ENCODE measurements at places on chromosomes 5 and 9.

GRCh38 chr9:137222190-137223077 is at the start of gene RNF208:
RNF208 (minus strand) TSS chr9:137222240; CDS start chr9:137221212, 1,028 bp downstream.
- no peak for DNase-seq

DNA sequence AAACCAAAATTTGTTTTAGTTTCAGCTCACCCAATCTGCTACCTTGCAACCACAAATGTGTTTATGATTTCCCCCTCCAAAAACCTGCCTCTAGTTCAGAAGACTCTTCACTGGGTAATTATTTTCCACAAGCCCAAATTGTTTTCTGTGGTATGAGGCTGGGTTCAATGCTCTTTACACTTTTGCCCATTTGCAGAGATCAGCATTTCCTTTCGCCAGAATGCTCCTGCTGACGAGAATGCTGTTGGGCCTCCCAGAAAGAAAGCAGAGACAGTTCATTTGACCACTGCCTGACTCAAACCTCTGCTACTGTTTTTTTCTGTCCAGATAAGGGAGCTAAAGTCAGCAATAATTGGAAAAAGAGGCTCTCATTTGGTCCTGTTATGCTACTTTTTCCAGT is 427.3 kb downstream of the PDE4D start:
- no peak for DNase-seq

GRCh38 chr5:80874162-80874561 is 86.0 kb upstream of the RASGRF2 start:
- no peak for DNase-seq

- no peak for DNase-seq
Observed at GRCh38 chr9:125650271-125650737, 56.7 kb downstream of the MAPKAP1 start.

- DNase-seq, result no peak
Observed at GRCh38 chr5:132176521-132176945, 51.1 kb downstream of the P4HA2 start.

DNA sequence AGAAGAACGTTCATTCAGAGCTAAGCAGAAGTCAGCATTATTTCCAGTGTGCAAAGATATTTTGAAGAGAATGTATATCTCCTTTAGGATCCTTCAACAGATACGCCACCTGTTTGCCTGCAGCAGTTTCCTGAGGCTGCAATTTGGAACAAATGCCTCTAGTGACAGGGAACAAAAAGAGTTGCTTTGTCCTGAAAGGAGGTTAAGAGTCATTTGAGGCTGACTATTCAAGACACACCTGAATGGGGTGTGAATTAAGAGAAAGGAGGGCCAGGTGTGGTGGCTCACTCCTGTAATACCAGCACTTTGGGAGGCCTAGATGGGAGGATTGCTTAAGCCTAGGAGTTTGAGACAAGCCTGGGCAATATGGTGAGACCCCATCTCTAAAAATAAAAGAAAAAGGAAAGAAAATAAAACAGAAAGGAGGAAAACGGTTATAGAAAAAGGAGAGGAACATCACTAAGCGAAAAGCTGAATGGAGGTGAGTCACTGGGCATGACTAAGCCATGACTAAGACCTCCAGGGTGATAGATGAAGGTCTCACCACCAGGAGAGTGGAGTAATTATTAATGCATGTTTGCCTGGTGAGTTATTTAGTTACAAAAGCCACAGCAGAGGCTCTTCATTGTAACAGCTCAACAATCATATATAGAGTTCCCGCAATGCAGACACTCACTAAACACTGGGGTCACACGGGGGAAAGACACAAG is 255.2 kb upstream of the TNC start:
- DNase-seq, result no peak

DNA sequence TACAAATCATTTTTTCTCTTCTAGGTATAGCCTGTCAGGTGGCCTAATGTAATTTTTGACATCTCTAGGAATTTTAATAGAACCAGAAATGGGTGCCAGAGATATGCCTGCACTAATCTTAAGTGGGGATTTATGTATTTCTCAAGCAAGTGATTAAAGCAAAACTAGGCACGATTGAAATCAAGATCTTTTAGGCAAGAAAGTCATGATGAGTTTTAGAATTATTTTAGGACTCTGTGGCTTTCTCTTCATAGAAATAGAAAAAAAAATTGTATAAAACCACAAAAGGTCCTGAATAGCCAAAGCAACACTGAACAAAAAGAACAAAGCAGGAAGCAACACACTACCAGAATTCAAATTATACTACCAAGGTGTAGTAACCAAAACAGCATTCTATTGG is 952 bp upstream of the AMACR start:
- DNase-seq, result peak; percentile 9

DNA sequence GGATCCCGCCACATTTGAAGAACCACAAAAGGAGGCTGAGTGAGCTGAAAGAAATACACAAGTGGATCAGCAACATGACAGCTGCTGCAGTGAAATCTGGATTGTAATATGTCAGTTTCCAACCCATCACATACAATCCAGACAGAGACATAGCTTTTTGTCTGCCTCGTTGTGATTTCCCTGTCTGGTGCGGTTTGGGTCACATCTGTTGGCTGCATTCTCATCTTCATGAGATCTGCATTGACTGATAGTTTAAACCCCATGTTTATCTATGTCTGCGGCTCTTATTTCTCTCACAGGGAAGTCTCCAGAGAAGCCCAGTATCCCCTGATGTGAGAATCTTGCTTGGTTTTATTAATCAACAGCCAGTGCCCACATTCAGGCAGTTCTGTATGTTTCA is 403.1 kb upstream of the ZNF608 start:
- DNase-seq, result no peak

GRCh38 chr5:38013107-38013506 is 173.3 kb upstream of the GDNF start:
- DNase-seq, result no peak

GRCh38 chr9:15293804-15294316 is 13.2 kb downstream of the TTC39B start:
- DNase-seq, result no peak

DNA sequence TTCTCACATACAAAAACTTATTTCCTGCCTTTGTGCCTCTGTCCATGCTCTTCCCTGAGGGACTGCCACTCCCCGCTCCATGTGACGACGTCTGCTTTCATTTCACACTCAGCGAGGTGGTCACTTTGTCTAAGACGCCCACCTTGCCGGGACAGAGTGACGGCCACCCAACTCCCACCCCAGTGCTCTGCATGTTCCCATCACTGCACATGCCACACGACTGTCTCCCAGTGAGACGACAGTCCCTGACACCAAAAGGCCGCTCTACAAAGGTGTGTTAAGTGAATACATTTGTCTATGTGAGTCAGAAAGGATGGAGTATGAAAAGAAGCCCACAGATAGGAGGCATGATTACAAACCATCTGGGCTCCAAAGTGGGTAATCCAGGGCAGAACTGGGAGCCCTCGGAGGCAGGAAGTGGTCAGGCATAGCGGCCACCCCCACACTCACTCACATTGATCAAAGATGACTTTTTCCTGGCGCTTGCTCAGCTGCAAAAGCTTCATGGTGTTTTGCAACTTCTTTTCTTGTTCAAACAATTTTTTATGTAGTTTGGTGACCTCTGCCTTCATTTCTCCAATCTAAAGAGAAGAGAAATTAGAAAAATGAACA is 185.8 kb downstream of the CDK5RAP2 start:
- no peak for DNase-seq

DNA sequence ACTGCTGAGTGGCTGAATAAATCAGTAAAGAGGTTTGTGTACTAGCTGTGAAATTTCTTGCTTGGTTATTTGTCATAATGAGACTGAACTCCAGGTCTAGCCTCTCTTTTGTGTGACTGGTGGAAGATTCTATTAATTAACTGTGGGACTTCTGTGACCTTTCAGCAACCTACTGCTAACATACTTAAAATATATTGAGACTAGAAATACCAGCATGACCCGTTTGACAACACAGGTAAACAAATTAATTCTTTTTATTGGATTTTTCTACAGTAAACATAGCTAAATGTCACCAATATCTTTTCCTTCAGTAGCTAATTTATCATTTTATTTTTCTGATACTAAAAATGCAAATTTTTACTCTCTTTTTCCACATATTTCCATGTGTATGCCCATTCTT is 390.4 kb upstream of the KCNN2 start:
- DNase-seq, result no peak

DNA sequence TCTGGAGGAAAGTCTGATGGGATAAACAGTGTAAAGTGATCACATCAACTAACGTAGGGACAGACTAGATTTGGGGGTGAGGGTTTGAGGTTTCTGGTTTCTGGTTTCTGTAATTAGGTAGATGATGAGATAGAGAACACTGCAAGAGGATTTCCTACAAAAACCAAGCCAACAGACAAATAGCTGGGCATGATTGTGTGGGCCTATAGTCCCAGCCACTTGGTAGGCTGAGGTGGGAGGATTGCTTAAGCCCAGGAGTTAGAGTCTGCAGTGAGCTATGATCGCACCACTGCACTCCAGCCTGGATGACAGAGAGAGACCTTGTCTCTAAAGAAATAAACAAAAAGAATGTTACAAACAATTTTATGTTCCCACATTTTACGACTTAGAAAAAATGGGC is 34.4 kb upstream of the RNU6ATAC start:
- DNase-seq, result no peak

DNA sequence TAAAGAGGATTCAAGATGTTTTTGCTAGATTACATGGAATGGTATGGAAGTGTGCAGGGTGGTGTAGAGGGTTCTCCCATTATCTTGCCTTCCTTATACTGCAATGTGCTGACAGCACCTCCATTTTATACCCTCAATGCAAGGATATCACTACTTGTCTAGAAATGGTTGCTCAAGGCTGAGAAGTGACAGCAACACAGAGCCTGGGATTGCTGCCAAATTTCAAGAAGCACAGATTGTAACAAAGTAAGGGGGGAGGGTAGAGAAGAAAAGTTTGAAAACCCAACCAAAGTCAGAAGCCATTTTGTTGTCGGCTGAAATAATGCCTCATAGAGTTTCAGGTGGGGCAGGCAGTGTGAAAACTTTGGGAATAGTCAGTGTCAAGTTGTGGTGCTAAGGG is 29.8 kb downstream of the PCDHAC2 start:
- DNase-seq, result peak; percentile 1

DNA sequence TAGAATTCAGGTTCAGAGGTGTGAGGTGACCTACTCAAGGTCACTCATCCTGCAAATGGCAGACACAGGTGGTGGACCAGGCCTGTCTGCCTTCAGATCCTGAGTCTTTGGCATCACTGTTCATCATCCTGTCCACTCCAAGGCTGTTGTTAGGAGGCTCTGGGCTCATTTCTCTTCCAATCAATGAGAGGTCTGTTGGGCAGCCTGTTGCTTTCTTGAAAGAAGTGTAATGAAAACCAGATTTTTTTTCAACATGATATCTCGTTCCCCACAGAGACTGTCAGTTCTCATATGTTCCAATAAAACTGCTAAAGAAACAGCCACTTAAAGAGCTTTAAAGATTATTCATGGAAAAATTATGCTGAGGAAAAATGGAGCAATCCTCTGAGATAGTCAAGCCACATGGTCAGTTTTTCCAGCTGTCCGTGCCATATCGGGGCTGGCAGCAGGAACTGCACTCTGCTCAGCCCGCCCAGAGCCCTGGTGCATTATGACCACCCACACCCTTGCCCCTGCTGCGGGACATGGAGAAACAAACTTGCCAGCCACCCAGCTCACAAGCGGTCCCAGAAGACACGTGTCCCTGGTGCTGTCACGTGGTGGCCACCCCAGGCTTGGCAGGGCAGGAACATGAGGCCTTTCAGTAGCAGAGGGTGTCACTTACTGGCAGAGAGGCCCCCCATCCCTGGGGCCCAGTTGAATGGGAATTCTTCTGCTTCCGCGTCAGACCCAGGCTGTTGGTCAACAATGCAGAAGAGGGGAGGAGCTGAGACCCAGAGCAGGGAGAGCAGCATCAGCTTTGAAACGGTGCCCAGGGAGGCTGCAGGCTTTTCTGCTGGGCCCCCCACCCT is 63.7 kb upstream of the ANGPTL2 start:
- DNase-seq, result no peak

DNA sequence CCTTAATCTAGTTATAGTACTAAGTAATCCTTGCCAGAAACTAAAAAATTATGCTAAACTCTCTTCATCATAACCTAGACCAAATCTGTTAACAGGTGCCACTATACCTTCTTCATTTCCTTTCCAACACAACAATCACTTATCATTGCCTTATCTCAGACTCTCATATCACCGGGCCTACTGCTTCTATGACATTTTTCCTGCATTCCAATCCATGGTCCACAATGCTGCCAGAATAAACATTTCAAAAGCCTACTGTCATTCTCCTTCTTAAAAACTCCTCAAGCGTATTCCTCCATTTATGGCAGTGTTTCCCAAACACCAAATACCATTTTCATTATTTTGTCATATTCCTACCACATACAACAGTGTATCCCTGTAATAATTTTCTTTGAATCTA is 6.5 kb downstream of the PPP6C start:
- no peak for DNase-seq

DNA sequence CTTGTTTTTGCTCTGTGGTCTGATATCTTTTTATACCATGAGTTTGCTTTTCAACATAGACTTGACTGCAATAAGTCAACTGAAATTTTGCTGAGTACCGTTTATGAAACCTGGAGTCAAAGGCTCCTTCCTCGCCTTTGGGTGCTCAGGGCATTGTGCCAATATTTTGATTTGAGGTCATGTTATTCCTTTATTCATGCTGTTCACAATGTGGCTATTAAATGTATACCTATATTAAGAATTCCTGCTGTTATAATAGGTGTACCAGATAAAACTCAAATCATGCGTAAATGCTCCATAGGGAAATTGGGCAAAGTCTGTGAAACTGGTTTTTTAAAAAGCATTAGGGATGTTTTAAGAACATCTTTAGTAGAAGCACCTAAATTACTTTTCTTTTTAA is 334.0 kb upstream of the NUDT12 start:
- no peak for DNase-seq

- DNase-seq, result no peak
Observed at GRCh38 chr9:16012621-16013020, 459.8 kb downstream of the CCDC171 start.

GRCh38 chr5:68049053-68049713 is 166.4 kb upstream of the PIK3R1 start:
- no peak for DNase-seq

DNA sequence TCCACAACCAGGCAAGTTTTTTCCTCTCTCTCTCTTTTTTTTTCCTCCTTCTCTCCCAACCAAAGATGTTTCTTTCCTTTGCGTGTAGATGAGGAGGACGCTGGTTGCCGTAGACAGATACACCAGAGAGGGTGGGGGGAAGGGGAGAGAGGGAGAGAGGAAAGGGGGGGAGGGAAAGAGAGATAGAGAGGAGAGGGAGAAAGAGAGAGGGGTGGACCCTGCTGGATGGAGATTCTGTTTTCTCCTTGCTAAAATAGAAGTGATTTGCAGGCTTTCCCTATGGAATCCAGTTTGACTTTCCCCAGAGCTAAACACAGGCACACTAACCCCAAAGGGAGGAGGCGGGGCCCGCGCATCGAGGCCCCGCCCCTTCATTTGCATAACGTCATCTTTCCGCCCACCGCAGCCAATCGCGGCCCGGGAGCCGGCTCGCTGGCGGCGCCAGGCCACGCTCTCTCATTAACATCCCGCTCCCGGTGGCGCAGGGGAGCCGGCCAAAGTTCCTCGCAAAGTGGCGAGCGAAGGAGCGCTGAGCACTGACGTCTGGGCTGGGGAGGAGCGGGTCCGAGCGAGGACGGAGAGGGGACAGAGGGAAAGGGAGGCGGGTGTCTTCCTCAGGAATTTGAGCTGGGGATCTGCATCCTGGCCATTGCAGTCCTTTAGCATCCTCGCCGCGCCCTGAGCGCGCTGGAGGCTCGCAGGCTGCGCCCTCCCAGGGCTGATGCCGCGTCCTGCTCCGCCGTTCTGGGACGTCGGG is 487 bp upstream of the EBF1 start:
- DNase-seq, result peak; percentile 78

- DNase-seq, result no peak
Observed at GRCh38 chr5:134758176-134758503, 439 bp upstream of the DDX46 start.
